ENCODE measurements at places on chromosomes 1 and 21. TPM values are rescaled to one million over a fixed set of nuclear protein-coding genes. Genes with fewer than 3 reads are reported as not detected.

KAZN gene
- total RNA-seq: 1.6 TPM

LIPI gene
- total RNA-seq: not detected

LAMC1 gene
- total RNA-seq: 99.6 TPM

SLC2A5 gene
- 1.7 TPM for total RNA-seq

INAVA gene
- total RNA-seq: 1.1 TPM

PPP2R5A gene
- total RNA-seq: 18.4 TPM

GRCh38 chr1:161177936-161178244 is 583 bp upstream of the B4GALT3 start:
- DNase-seq: no peak

- DNase-seq: no peak
Measured at GRCh38 chr1:156963621-156964020, 43.2 kb downstream of the LRRC71 start.

DNA sequence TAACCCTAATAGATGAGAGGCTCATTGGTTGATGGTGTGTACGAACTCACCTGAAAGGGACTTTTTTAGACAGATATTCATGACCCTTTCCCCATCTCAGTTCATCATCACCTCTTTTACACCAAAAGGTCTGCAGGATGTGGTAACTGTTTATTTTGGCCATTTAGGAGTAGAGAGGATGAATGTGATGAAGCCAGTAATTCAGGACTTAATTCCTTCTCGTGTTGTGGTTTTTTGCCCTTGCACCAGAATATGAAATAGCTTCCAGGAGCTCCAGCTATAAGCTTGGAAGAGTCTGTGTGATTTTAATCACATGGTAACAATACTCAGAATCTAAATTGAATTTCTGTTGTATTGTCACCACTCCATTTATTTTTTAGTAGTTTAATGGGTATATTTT is 189.4 kb upstream of the KCTD3 start:
- DNase-seq: no peak

DNA sequence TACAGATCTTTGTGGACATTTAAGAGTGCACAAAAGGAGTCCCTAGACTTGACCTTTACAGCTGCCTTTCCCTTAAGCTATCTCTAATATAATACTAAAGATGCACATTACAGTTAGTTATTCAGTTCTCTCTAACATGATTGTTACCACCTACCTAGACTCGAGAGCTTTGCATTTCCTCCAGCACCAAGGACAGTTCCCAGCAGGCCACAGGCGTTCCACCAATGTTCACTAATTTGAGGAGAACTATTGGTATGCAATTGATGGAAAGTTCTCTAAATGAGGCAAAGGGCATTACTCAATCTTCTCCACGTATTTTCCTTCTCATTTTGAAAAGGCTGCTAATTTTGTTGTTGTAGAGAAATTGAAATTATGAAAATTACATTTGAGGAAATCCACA is 5.4 kb upstream of the NTNG1 start:
- peak; percentile 15 for DNase-seq

- no peak for DNase-seq
Measured at GRCh38 chr1:23384312-23385058, 14.8 kb upstream of the ZNF436 start.

GRCh38 chr1:114154963-114155322 is 1.3 kb upstream of the SYT6 start:
- no peak for DNase-seq

DNA sequence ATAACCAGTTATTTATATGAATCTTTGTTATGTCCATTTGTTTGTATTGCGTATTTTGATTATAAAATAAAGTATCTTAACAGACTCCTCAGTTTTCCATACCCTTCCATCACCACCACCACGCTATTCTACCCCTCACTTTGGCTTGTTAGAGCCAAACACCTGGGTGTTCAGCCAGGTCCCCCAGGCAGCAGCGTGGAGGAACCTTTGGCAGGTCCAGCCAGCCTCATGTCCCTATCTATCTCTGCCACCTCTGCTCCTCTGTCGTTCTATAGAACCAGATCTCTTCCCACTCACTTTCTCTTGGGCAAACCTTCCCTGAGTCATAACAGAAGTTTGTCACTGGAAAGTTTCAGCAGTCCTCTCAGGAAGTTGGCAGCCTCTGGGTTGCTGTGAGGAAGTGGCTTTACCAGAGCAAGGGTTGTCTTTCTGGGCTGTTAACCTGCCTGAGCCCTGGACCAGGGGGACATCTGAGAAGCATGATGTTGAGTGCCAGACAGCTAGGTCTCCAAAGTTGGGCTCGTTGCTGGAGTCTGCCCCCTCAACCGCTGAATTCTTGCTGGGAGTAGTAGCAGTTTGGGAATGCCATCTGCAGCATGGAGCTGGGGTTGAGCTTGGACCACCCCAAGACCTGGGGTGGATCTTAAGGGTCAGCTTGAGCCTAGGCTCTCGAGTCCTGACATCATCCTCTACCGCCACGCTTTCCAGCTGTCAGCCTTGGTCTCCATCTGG is 996 bp upstream of the SH3BGRL3 start:
- DNase-seq: no peak

- DNase-seq: no peak
Measured at GRCh38 chr1:202069662-202070061, 53.1 kb upstream of the GPR37L1 start.

GRCh38 chr1:41529621-41530395 is 45.3 kb upstream of the EDN2 start:
- no peak for DNase-seq

- DNase-seq: no peak
Measured at GRCh38 chr1:36411674-36412648, 14.3 kb upstream of the LSM10 start.

Measured in H4 (cell line).